ENCODE measurements at places on chromosomes 7 and 10.

- no peak for DNase-seq
Measured at GRCh38 chr7:140229101-140229525, 52.3 kb upstream of the KDM7A start.

DNA sequence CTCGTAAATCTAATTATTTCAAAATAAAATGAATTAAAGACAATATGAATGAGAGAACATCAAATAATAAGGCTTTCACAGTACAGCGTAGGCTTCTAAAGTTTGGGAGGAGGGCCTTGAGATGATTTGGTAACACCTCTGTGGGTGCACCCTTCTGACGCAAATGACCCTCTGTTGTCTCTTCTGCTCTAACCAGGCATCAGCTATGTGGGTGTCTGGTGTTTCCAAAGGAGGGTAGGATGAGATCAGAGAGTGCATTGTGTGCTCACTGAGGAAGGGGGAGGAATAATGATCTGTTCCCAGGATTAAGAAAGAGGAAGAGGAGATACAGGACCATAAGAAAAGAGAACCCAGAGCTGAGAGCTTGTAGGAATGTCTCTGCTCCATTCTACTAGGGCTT is 420.4 kb downstream of the SDK1 start:
- DNase-seq, result no peak

DNA sequence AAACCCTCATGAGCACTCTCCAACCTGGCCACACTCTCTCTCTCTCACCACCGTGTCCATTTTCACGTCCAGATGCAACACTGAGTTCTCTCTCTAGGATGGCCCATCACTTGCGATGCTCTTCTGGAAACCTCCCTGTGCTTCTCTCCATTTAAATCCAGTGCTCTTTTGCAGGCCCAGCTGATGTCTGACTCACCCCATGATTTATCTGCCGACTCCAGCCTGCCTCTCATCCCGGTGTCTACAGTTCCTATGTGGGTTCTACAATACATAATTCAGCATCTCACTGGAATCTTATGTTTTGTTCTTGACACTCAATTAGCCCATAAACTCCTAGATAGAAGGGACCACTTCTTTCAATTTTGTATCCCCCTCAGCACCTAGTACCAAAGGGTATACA is 5.0 kb downstream of the TPK1 start:
- DNase-seq, result no peak

GRCh38 chr10:97393034-97393573 is 8.0 kb downstream of the RRP12 start:
- DNase-seq, result no peak

DNA sequence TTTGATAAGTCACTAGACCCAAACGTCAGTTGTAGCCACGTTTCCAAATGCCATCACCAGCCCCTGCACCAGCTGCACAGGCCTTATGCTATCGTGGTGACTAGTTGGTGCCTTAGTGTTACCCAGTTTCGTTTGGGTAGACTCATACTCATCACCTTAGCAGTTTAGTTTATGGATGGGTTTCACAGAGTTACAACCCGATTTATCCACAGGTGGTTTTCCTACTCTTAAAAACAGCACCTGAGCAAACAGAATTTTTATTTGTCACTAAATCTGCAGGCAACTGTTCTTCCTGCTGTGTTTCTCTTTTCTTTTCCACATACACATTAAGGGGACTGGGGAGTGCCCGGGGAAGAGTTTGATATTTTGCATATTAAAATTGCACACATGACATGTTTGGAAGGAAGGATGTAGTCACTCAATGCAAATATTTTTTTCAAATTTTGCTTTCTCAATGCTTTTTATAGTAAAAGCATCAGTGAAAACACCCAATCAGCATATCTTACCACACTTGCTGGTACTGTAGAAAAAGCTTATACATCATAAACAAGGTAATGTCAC is 41.6 kb downstream of the PDSS1 start:
- peak; percentile 50 for DNase-seq

DNA sequence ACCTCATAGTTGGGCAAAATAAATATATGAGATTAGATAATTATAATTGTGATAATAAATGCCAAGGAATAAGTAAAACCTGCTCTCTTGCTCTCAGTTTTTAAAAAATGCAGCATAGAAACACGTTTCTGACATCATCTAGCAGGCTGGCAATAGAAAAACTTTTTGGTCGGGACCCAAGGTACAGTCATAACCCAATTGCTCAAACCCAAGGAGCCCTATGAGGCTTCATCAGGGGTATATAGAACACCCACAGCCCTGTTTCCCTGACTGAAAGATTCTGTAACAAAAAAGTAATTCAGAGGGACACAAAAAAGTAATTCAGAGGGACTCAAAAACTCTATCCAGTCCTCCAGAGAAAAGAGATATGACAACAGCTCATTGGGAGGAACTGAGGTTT is 3.8 kb downstream of the PDE1C start:
- DNase-seq, result no peak

GRCh38 chr10:68251151-68251550 is 19.2 kb upstream of the ATOH7 start:
- no peak for DNase-seq

DNA sequence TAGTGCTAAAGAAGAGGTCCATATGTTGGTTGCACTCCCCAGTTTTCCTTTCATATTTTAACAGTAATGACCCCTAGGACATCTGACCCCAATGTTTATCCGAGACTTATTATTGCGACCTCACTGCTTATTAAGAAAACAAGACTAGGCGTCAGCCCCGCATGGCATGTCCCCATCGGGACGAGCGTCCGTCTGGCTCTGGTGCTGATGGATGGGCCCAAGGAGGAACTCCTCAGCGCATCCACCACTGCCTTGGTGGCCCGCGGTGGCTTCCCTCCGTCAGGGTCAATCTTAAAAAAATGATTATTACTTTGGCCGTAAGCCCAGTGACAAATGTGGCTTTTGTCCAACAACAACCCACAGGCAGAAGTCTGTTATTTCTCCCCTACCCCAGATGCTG is 40.1 kb upstream of the CXCL12 start:
- no peak for DNase-seq

DNA sequence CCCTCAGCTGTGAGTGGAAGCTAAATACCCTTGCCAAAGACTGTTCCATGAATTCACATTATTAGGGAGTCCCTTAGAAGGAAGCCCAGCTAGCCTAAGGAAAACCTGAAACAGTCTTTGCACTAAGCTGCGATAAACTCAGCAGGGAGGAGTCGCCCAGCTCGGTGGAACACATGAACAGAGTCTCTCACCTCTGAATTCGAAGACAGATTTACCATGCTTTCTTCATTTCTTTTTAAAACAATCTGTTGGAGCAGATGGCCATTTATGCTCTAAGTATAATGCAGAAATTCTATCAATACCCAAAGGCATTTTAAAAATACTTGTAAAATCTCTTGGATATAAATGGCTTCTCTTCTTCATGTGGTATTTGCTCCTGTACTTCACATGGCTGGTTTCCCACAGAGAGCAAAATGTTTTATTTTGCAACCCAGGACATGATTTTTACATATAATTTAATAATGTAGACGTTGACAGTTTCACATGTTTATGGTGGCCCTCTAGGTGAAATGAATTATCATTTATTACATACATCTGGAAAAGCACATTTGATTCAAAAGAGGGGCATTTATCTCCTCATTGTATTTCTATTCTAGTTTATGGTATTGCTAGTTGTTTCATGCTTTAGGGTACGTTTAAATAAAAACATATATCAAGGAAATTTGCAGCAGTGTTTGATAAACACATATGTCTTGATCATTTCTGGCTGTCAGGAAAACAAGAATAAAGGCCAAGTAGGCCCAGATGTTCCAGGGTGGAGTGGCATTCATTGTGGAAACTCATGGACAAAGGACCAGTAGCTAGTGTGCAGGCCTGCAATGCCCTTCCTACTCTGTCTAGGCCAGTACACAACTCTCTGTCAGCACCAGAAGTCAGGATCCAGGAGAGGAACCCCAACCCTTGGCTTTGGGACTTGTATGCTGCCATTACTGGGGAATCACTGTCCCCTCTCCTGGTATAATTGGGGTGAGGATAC is 52.2 kb downstream of the LRGUK start:
- no peak for DNase-seq

DNA sequence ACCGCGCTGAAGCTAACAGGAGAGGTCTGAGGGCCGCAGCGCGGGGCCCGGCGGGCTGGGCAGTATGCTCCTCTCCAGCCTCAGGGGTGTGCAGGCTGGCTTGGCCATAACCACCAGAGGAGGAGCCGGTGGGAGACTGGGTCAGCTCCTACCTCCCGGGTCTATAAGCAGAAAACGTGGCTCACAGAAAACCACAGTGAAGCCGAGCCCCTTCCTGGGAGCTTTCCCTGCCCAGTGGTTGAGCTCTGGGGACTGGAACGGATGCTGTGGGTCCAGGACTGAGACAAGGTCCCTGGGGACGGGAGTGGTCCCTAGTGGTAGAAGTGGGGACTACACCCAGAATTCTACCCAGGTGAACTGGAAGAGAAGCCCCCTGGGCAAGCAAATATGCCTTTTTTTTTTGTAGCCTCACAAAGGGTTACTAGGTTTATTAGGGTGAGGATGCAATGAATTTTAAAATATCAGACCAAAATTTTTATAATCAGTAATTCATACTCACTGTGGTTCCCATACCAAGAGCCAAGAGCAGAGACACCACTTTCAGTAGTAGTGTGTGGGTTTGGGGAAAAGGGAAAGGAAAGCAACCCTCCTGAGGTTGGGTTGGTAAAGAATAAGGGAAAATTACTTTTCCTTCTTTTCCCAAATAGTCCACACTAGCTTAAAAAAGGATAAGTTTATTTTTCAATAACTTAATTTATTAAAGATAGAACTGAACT is 67.9 kb upstream of the PRKCQ start:
- DNase-seq, result peak; percentile 75

Data from activated T-cell treated with anti-CD3 and anti-CD28 coated beads, Interleukin-2, amount 50 U/mL, for 48 hours (primary cell).